Stimulated activated CD8-positive, alpha-beta memory T cell treated with anti-CD3 and anti-CD28 coated beads, Interleukin-2, amount 100 ng/mL, for 48 hours (primary cell): ENCODE measurements at places on chromosomes 2 and 18.

DNA sequence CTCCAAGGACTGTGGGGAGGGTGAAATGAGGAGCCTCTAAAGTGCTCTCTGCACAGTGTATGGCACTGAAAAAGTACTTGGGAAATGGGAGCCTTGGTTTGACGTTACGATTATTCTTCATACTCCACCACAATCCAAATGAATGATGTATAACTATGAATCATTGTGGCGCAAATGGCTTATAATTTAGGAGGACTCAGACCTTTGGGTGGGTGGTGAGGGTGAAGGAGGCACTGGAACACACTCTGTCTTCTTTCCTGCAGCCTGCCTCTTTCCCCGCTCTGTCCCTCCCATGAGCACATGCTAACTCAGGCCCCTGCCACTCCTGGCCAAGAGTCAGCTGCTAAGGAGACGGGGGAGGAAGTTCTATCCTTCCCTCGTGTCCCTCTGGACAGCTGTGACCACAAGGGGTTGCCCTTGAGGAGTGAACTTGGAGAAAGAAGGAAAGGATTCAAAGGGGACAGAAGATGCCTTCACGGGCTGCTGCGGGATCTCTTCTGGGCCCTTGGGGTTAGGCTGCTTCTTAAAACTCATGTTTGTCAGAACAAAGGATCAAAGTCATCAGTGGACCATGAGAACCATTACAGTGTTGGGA, 36.5 kb downstream of the POLR1A start:
- DNase-seq: no peak

DNA sequence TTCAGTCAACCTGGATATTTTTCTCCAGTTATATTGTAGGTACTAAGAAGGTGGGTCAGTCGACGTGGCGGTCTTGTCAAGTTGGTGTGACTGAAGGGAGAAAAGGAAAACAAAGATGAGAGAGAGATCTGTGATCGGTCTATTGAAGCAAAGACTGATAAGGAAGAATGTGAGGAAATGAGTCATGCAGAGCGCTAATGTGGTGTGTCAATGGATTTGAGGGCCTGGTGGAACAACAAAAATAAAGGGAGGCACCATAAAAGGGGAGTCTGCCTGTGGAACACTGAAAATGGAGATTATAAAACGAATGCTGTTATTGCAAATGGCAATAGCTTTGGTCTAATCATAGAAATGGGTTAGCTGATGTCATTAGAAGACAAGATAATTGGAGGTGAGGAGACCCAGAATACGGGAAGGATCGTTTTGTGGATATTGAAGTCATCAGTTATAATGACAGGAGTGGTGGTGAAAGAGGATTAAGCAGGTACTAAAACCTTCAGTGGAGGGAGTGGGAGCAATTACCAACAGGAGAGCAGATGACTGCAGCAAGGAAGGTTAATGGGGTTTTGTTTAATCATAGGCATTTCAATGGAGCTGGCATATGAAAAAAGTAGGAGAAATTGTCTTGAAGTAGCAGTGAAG, 599.1 kb upstream of the FSHR start:
- DNase-seq: no peak

DNA sequence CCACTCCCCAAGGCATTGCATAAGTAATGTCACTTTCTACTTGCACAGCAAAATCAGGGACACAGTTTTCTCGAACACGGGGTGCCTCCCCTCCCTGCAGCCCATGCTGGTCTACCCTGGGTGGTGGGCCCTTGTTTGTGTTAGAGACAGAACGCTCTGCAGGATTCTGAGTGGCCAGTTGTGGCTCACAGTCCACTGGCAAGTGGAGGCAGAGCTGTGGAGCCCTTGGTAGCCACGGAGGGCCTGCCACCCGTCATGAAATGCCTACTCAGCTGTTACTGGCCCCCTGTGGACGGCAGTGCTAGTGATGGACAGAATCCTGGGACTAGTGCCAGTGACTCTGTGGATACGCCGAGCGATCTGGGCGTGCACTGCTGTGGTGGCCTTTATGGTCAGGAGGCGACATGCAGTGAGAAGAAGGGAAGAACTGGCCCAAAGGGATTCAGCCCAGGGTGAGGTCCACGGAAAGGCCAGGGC, 54.0 kb upstream of the TXNDC2 start:
- no peak for DNase-seq

- DNase-seq: no peak
Measured at GRCh38 chr2:169670215-169670651, 24.0 kb downstream of the CFAP210 start.

DNA sequence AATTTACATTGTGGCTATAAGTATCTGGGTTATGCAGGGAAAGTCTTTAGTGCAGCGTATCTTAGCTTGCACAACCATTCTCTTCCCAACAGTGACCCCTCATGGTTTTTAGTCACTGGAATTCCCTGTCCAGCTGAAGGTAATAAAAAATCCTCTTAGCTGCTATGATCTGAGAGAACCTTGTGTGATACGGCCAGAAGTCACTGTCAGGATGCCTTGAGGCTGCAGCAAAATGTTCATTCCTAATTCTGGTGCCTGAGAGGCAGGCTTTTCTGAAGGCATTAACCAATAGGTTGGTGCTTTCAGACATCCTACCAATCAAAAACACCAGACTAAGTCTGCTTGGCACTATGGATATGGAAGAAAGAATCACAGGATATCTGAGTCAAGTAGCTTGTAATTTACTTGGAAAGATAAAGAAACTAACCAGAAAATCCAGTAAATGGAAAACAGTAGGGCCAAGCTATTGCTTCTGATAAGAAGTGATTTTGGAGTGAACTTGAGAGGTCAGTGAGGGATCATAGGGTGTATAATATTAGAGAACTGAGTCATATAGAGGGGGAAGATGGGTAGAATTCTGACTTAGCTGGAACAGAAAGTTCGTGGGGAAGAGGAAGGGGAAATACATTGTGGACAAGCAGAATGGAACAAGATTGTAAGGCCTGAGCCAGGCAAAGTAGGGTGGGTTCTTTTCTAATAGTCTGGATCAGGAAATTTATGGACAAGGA, 89.0 kb upstream of the SLC14A2 start:
- no peak for DNase-seq

GRCh38 chr2:133955169-133955568, 298.7 kb upstream of the MGAT5 start:
- DNase-seq: no peak

DNA sequence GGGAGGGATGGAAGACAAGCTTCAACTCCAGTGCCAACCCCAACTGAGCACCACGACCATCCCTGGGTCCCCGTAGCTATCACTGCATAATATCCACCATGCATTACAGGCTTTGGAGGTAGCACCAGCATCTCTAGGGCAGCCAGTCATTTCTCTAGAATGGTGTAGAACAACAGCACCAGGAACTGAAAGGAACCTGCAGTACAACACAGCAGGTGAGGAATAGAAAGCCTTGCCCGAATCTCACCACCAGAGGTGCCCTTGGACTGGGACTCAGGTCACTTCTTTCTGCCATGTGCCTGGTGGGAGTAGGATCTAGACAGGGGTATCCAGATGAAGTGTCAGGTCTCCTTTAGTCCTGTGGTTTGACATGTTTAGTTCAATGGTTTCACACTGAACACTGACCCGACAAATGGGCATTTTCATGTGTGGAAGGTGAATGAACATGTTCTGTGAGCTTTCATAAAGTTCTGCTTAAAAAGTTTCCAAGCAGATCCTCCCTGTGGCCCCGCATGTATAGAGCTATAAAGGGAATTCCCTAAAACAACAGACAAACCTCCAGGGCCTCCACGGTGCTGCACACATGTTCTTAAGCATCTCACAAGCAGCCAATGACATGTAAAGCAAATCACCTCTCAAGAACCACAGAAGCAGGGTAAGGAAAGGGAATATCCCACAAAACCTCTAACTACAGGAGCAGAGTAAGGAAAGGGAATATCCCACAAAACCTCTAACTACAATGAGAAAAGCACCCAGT, 208.3 kb downstream of the AFF3 start:
- no peak for DNase-seq

- no peak for DNase-seq
Measured at GRCh38 chr2:172181840-172182239, 79.1 kb upstream of the DLX2 start.
